ENCODE measurements at places on chromosomes 3 and 15. TPM values are rescaled to one million over a fixed set of nuclear protein-coding genes. Genes with fewer than 3 reads are reported as not detected.

- no peak for DNase-seq
These were observed 109.9 kb upstream of the TTC14 start for GRCh38 chr3:180492047-180492446.

DNA sequence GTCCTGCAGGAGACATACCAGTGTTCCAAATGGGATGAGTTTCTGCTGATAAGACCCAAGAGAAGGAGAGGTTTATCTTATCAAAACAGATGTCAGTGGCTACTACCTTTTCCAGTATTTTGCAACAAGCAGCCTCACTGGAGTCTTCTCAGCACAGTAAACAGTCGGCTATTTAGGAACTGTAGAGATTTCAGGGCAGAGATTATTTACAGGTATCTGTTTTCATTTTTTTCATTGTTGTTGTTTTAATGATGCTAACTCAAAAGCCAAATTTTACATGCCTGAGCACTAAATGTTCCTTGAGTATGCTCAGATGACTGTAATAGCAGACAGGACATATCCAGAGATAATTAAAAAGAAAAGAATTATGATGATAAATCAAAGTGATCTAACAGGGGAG, 252.1 kb downstream of the EPHA6 start:
- no peak for DNase-seq

GRCh38 chr3:104510131-104510849, 856.4 kb upstream of the ALCAM start:
- DNase-seq, result no peak

DNA sequence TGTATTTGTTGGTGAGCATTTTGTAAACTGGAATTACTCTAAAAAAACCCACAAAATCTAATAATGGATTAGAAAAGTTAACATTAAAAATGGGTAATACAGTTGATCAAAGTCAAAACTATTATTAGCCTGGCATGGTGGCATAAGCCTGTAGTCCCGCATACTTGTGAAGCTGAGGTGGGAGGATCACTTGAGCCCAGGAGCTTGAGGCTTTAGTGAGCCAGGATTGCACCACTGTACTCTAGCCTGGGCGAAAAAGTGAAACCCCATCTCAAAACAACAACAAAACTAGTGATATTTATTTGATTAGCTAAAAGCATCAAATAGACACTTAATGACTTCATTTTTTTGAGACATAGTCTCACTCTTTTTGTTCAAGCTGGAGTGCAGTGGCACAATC, 3.6 kb downstream of the SNX1 start:
- no peak for DNase-seq

The PDE12 gene
- total RNA-seq, result 20.0 TPM
